Activated naive CD8-positive, alpha-beta T cell treated with anti-CD3 and anti-CD28 coated beads for 36 hours (primary cell): ENCODE measurements at places on chromosomes 3 and 15.

DNA sequence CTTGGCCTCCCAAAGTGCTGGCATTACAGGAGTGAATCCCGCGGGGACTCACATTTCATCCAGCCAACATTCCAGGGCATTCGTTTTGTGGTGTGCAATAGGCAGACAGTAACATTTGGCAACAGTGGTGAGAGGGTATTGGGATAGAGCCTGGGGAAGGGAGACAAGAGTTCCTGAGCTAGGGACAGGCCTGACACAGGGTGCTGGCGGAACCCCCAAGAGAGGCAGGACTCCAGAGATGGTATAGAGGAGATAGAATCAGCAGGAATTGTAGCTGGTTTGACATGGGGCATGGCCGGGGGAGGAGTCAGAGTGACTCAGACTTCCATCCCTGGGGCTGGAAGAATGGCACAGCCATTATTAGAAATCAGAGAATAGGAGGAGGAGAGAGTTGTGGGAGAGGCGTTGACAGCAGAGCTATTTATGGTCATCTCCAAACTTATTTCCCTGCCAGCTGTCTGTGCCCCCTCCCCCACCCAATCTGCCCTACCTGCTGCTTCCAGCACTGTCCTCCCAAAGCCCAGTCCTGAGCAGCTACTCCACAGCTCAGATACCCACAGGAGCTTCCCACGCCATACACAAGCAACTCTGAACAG lies 4.4 kb upstream of the IDH2 start:
- peaks cover 4% of the 10 kb centered on the region for H3K27me3 ChIP-seq
- DNase-seq, result no peak
- no peaks in the 10 kb centered on the region for H3K36me3 ChIP-seq
- H3K27ac ChIP-seq, result no peak overlapping the region

DNA sequence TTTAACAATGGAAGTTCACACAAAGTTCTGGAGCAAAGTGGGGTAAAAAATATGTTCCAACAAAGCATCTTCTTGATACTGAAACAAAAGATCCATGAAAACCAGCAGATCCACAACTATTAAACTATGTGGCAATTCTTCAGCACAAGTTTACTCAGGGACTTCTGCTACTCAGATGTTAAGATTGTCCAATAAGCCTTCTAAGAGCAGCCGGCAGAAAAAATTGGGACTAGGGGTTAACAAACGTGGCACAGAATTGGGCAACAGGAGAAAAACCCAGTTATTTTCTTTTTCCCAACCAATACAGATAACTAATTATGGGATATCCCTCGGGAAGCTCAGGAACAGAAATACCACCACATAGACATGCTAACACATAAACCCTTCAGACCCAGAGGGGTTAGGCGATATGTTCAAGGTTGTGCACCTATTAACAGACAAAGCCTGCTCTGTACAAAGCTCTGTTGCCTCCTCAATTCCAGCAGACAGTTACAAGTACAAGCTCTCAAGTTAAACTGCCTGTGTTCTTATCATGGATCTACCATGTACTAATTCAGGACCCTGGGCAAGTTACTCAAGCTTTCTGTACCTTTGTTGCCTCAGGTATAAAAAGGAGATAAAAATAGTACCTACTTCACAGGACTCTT lies 6.8 kb downstream of the SSR3 start:
- peaks cover 52% of the 10 kb centered on the region for H3K36me3 ChIP-seq
- no peak for DNase-seq

DNA sequence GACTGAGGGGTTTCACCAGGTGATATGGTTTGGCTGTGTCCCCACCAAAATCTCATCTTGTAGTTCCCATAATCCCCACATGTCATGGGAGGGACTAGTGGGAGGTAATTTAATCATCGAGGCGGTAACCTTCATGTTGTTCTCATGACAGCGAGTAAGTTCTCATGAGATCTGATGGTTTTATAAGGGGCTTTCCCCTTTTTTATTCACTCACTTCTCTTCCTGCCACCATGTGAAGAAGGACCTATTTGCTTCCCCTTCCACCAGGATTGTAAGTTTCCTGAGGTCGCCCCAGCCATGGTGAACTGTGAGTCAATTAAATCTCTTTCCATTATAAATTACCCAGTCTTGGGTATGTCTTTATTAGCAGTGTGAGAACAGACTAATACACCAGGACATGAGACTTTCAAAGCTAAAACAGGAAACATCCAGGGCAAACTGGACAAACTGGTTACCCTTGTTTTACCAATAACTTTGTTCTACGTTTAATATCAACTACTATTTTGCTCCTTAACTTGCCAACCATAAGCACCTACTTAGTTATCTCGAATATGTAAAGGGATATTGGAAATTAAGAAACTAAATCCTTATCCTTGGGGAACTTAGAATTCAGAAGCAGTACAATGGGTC lies 98.2 kb downstream of the MYH15 start:
- H3K27ac ChIP-seq, result no peak overlapping the region
- DNase-seq, result no peak
- H3K36me3 ChIP-seq, result no peaks in the 10 kb centered on the region
- H3K27me3 ChIP-seq, result peaks cover 3% of the 10 kb centered on the region
- peaks cover 15% of the 10 kb centered on the region for H3K4me1 ChIP-seq

- peaks cover 40% of the 10 kb centered on the region for H3K4me1 ChIP-seq
- H3K36me3 ChIP-seq, result peaks cover 7% of the 10 kb centered on the region
- no peak overlapping the region for H3K27ac ChIP-seq
- DNase-seq, result no peak
Measured at GRCh38 chr15:43975326-43975725, 148.5 kb downstream of the WDR76 start.

DNA sequence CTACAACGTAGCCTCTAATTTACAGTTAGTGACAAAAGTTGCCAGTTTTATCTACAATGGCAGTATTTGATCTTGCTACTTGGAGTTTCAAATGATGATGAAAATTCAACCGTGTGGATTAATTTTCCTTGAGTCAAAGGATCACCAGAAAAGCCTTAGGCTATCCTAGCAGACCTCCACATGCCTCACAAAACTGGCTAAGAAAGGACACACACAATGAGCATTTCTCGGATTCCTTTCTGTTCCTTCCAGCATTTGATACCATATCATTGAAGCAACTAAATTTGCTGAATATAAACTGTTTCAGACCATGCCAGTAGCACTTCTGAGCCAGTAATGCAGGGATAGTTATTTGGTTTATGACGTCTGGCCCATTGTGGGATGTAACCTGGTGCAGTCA lies 587.4 kb upstream of the MDFIC2 start:
- no peaks in the 10 kb centered on the region for H3K36me3 ChIP-seq
- H3K27ac ChIP-seq, result no peak overlapping the region
- no peak overlapping the region for H3K4me3 ChIP-seq
- DNase-seq, result no peak
- H3K4me1 ChIP-seq, result no peaks in the 10 kb centered on the region

GRCh38 chr15:50189633-50190032 lies 7.6 kb downstream of the SLC27A2 start:
- DNase-seq, result no peak
- no peaks in the 10 kb centered on the region for H3K4me1 ChIP-seq
- peaks cover 24% of the 10 kb centered on the region for H3K36me3 ChIP-seq
- H3K4me3 ChIP-seq, result no peak overlapping the region
- no peak overlapping the region for H3K27ac ChIP-seq

- H3K36me3 ChIP-seq, result no peaks in the 10 kb centered on the region
- DNase-seq, result no peak
- no peaks in the 10 kb centered on the region for H3K4me1 ChIP-seq
- H3K27ac ChIP-seq, result no peak overlapping the region
- H3K4me3 ChIP-seq, result no peak overlapping the region
Measured at GRCh38 chr3:175422744-175423143, 563.6 kb downstream of the NAALADL2 start.

DNA sequence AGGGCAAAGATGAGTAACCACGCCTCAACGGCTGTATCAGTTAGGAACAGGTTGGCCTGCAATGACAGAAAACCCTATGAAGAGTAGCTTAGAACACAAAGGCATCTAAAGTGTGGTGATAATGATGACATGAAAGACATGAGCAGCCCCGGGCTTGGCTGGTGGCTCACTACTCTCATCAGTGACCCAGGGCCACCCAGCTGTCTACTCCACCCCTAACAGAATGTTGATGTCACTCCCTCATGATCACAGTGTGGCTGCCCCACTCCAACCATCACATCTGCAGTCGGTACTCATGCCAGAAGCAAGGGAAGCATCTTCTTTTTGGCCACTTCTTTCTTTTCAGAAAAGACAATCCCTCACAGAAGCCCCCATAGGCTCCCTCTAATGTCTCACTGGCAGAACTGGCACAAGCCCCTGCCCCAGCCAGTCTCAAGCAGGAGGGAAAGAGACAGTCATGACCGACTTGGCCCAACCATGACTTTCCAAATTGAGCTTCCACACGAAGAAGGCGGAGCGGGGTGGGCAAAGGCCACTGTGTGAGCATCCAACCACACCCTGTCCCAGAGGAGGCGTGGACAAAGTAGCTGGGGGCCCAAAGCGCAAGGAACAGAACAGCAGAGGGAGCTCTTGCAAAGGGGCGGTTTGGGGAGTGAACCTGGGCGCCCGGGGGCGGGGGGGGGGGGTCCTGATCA lies 72.0 kb upstream of the IQSEC1 start:
- H3K4me3 ChIP-seq, result no peak overlapping the region
- no peaks in the 10 kb centered on the region for H3K36me3 ChIP-seq
- peaks cover 8% of the 10 kb centered on the region for H3K4me1 ChIP-seq
- DNase-seq, result no peak

- H3K4me1 ChIP-seq, result no peaks in the 10 kb centered on the region
- H3K27me3 ChIP-seq, result no peaks in the 10 kb centered on the region
- peaks cover 6% of the 10 kb centered on the region for H3K36me3 ChIP-seq
- H3K27ac ChIP-seq, result no peak overlapping the region
- H3K4me3 ChIP-seq, result no peak overlapping the region
Measured at GRCh38 chr3:23550402-23550801, 255.4 kb upstream of the UBE2E1 start.

GRCh38 chr15:57183614-57184344 lies 192.5 kb upstream of the CGNL1 start:
- H3K4me1 ChIP-seq, result peaks cover 4% of the 10 kb centered on the region
- H3K4me3 ChIP-seq, result no peak overlapping the region
- peaks cover 26% of the 10 kb centered on the region for H3K36me3 ChIP-seq
- no peak overlapping the region for H3K27ac ChIP-seq

- no peaks in the 10 kb centered on the region for H3K4me1 ChIP-seq
- no peak for DNase-seq
- H3K27me3 ChIP-seq, result no peaks in the 10 kb centered on the region
- no peak overlapping the region for H3K27ac ChIP-seq
Measured at GRCh38 chr3:14921811-14922705, 25.3 kb upstream of the NR2C2 start.

GRCh38 chr3:62046326-62046725 lies 327.0 kb downstream of the FEZF2 start:
- no peaks in the 10 kb centered on the region for H3K36me3 ChIP-seq
- no peak overlapping the region for H3K4me3 ChIP-seq
- H3K27me3 ChIP-seq, result peaks cover 8% of the 10 kb centered on the region
- no peaks in the 10 kb centered on the region for H3K4me1 ChIP-seq
- no peak overlapping the region for H3K27ac ChIP-seq
- no peak for DNase-seq

- no peak for DNase-seq
- no peaks in the 10 kb centered on the region for H3K27me3 ChIP-seq
- no peak overlapping the region for H3K27ac ChIP-seq
- peaks cover 26% of the 10 kb centered on the region for H3K36me3 ChIP-seq
- no peak overlapping the region for H3K4me3 ChIP-seq
- peaks cover 22% of the 10 kb centered on the region for H3K4me1 ChIP-seq
Measured at GRCh38 chr3:113673593-113673992, 22.8 kb downstream of the USF3 start.

GRCh38 chr3:105691053-105691452 lies 177.8 kb downstream of the CBLB start:
- DNase-seq, result no peak
- peaks cover 34% of the 10 kb centered on the region for H3K4me1 ChIP-seq
- H3K27ac ChIP-seq, result no peak overlapping the region
- no peaks in the 10 kb centered on the region for H3K27me3 ChIP-seq

DNA sequence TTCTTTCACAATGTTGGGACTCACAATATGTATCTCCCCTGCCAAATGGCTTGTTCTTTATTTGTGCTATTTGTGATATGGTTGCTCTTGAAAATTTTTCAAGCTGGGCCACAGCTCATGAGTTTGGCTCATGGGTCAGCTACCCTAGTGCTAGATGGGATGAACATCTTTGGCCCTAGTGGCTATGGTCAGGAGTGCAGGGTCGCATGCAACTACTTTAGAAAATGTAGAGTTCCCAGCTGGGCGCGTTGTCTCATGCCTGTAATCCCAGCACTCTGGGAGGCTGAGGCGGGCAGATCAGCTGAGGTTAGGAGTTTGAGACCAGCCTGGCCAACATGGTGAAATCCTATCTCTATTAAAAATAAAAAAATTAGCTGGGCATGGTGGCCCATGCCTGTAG lies 55.8 kb downstream of the POLR2M start:
- H3K4me1 ChIP-seq, result peaks cover 2% of the 10 kb centered on the region
- H3K4me3 ChIP-seq, result no peak overlapping the region
- peaks cover 2% of the 10 kb centered on the region for H3K36me3 ChIP-seq
- H3K27ac ChIP-seq, result no peak overlapping the region
- no peaks in the 10 kb centered on the region for H3K27me3 ChIP-seq
- no peak for DNase-seq

DNA sequence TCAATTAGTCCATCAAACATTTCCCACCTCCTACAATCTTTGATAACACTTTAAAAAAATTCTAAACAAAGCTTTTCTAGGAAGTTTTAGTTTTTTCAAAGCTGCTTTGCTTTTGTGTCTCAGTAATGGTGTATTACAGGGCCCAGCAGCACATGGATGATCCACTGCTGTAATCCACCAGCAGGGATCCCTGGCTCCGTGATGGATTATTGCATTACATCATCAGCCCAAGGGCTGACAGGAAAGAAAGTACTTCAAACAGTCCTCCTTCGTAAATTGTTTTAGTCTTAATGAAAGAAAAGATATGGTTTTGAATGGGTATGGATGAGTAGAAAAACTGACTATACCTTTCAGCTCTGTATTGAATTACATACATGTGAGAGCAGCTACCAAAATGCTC lies 688.9 kb upstream of the NAALADL2 start:
- no peaks in the 10 kb centered on the region for H3K4me1 ChIP-seq
- DNase-seq, result no peak
- H3K27ac ChIP-seq, result no peak overlapping the region
- H3K27me3 ChIP-seq, result no peaks in the 10 kb centered on the region
- no peaks in the 10 kb centered on the region for H3K36me3 ChIP-seq

DNA sequence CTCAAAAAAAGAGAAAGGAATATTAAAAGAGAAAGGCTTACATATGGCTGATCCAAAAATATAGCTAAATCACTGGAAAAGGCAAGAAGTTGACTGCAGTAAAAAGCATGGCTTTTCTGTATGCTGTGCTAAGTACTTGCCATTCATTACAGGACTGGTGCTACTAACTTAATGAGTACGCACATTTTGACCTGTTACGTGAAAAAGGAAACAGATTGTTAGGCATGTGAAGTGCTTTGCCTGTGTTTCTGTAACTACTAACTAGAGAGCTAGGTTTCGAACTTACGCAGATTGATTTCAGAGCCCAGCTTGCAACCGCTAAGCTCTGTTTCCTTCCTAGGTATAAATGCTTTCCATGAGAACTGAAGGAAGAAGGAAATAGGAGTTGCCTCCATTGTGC lies 2.8 kb downstream of the TRNT1 start:
- DNase-seq, result no peak
- no peak overlapping the region for H3K4me3 ChIP-seq
- no peaks in the 10 kb centered on the region for H3K27me3 ChIP-seq
- H3K4me1 ChIP-seq, result peaks cover 41% of the 10 kb centered on the region
- peaks cover 57% of the 10 kb centered on the region for H3K36me3 ChIP-seq
- no peak overlapping the region for H3K27ac ChIP-seq

GRCh38 chr3:187545366-187545765 lies 124.8 kb downstream of the SST start:
- H3K36me3 ChIP-seq, result no peaks in the 10 kb centered on the region
- no peak overlapping the region for H3K27ac ChIP-seq
- H3K27me3 ChIP-seq, result peaks cover 26% of the 10 kb centered on the region

GRCh38 chr3:113834983-113835382 lies 3.6 kb upstream of the GRAMD1C start:
- no peak overlapping the region for H3K27ac ChIP-seq
- DNase-seq, result no peak
- peaks cover 5% of the 10 kb centered on the region for H3K36me3 ChIP-seq
- no peak overlapping the region for H3K4me3 ChIP-seq
- peaks cover 15% of the 10 kb centered on the region for H3K4me1 ChIP-seq
- no peaks in the 10 kb centered on the region for H3K27me3 ChIP-seq
